CD4-positive, alpha-beta T cell treated with Interleukin-1 beta for 1 hour (primary cell): ENCODE measurements at places on chromosomes 11 and 22.

GRCh38 chr11:2644844-2645778 lies 54.7 kb downstream of the KCNQ1OT1 start:
- DNase-seq, result no peak

- no peak for DNase-seq
Measured at GRCh38 chr11:13222285-13222684, 55.3 kb upstream of the BMAL1 start.

- no peak for DNase-seq
Measured at GRCh38 chr11:115767883-115768282, 263.7 kb upstream of the CADM1 start.

DNA sequence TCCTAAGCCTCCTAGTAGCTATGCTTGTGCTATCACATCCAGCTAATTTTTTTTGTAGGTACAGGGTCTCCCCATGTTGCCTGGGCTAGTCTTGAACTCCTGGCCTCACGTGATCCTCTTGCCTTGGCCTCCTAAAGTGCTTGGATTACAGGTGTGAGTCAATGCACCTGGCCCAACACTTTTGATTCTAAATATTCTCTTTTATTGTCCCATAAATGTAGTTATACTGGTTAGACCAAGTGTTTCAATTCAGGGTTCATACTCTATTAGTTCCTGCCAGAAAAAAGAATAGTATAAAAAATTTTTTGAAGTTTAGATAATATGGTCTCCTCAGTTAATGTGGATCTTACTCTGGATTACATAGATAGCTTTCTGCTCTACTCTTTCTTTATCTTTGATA lies 6.7 kb upstream of the PTH start:
- no peak for DNase-seq

GRCh38 chr11:27697679-27698275 lies 2.5 kb downstream of the BDNF start:
- no peak for DNase-seq

DNA sequence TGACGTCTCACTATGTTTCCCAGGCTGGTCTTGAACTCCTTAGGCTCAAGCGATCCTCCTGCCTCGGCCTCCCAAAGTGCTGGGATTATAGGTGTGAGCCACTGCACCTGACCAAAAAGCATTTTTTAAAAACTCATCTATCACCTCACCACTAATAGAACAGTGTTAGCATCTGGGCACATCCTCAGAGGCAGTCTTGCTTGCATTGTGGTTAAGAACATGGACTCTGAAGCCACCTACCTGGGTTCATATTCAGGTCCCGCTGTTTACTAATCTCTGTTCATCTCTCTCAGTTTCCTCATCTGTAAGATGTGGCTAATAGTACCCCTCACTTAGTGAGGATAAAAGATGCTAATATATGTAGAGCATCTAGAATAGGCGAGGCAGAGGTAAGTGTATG lies 90.6 kb downstream of the PACS1 start:
- no peak for DNase-seq

GRCh38 chr11:3095712-3096361 lies 38.6 kb upstream of the CARS1 start:
- no peak for DNase-seq
